ENCODE measurements at places on chromosomes 4 and X.

DNA sequence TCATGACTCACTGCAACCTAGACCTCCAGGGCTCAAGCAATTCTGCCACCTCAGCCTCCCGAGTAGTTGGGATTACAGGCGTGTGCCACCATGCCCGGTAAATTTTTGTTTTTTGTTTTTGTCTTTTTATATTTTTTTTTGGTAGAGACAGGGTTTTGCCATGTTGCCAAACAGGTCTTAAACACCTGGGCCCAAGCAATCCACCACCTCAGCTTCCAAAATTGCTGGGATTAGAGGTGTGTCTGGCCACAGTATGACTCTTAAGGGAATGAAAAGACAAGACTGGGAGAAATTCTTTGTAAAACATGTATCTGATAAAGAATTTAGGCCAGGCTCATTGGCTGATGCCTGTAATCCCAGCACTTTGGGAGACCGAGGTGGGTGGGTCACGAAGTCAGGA lies 29.2 kb upstream of the PDGFRA start:
- no peak for DNase-seq

GRCh38 chr4:31575504-31575903 lies 855.3 kb downstream of the PCDH7 start:
- DNase-seq: no peak

GRCh38 chr4:174324725-174325124 lies 41.0 kb downstream of the CEP44 start:
- DNase-seq: peak; percentile 47

GRCh38 chrX:40154250-40154852 lies 56.6 kb upstream of the BCOR start:
- peak; percentile 50 for DNase-seq

GRCh38 chr4:87451537-87451936 lies 29.2 kb downstream of the NUDT9 start:
- no peak for DNase-seq

DNA sequence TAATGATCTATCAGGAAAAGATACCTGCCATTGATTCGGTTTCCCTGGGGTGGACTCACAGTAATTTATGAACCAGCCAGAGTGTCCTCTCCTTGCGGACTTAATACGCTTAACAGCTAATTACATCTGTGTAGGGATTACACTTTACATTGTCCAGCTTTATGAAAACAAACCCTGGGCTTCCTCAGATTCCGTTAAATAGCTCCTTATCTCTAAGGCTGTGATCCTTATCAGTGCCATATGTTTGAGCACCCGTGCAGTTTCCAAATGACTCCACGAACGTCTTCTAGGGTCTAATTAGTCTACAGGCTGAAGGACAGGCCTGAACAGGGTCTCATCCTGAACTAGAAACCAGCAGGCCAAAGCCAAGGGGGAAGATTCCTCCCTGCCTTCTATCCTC lies 56.9 kb downstream of the KDR start:
- no peak for DNase-seq

DNA sequence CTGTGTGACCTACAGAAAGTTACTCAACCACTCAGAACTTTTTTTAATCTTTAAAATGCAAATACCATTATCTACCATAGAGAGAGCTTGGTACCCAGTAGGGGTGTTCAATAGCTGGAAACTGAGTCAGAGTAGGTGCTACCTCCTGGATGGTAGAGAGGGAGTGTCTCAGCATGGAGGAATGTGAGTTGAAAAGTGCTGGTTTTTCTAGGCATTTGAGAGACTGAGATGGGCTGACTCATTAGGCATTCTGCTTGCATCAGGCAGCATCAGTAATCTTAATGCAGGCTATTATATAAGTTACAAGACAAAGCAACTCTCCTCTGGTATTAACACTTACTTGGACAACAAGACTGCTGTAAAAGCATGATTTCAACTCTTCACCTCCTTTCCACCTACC lies 70.9 kb upstream of the ARHGEF9 start:
- peak; percentile 15 for DNase-seq

GRCh38 chrX:149371986-149372385 lies 133.1 kb downstream of the IDS start:
- no peak for DNase-seq

DNA sequence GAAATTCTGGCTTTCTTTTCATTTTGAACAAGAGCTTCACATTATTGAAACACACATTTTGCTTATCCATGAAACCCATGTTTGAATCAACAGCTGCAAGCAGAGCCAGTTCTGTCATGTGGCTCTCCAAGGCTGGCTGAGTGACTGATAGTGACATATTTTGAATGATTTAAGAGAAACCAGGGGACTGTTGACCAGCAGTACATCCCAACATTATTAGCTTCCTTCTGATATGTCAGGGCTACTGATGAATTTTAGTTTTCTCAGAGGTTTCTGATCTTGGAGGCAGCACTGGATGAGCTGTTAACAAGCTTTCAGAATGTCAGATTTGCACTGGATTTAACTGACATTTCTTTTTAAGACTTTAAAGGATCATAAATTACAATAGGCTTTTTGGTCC lies 74.6 kb upstream of the GRXCR1 start:
- DNase-seq: no peak

DNA sequence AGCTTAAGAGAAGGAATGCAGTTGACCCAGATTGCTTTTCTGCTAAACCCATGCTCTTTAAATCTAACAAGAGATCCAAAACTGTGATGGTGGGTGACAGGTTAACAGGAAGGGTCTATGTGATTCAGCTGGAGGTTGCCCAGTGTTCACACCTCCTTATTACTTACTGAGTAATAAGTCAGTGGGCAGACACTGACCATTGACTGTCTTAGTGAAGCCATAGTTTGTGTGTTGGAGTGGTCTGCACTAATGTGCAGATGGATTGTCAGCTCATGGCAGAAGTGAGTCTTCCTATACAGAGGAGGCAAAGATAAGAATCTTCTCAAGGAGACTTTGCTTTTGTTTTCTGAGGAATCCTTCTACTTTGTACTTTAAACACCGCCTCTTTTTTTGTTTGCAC lies 15.2 kb upstream of the RUFY3 start:
- no peak for DNase-seq

GRCh38 chr4:184706453-184706852 lies 27.4 kb downstream of the CENPU start:
- DNase-seq: no peak

GRCh38 chrX:153867671-153868070 lies 18.3 kb downstream of the L1CAM start:
- DNase-seq: no peak

DNA sequence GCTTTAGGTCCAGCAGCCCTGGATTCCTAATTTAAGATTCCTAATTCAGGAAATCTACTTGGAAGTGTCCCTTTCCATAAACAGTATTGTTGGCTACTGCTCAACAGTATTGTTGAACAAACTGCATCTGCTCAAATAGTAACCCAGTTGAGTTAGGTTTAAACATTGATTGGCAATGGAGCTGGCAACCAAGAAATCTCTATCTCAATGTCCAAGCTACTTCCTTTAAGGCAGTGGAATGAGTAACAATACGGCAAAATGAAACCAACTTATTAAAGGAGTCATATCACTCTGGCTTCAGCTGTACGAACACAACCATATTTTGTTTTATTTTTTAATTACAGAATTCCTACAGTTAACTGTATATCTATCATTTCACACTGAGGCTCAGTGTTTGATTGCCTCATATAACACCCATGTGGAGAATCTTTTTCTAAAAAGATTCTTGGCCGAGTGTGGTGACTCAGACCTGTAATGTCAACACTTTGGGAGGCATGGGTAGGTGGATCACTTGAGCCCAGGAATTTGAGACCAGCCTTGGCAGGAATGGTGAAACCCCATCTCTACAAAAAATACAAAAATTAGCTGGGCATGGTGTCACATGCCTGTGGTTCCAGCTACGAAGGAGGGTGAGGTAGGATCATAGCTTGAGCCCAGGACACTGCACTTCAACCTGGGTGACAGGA lies 71.7 kb upstream of the IL13RA1 start:
- peak; percentile 70 for DNase-seq

DNA sequence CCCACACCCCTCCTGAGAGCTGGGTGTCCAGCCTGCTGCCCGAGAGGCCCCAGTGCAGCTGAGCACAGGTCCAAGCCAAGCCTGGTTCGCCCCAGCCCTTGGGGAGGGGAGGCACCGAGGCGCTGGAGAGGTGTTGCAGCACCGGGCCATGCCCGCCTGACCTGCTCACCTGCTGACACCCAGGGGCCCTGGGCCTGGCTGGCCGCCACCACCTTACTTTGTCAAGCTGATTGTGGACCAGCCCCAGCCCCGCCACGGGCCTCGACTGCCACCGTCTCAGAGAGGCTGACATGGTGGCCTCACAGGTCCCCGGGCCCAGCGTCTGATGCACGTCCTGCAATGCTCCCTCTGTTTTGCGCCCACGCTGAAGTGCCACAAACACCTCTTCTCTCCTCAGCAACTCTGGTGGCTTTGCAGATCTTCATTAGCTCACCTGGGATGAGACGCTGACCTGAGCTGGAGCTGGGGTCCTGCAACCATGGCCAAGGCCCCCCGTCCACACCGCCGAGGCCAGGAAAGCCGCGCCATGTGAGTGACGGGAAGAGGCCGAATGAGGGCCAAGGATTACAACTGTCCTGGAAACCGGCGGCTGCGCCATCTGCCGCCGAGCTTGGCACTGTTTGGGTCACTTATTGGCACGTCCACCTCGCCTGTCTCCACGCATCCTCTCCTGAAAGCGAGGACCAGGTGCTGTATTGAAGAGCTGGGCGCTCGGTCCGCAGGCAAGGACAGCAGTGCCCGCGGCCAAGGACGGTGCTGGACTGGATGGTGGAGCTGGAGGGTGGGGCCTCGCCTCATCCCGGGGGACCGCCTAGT lies 7.6 kb downstream of the CPLX1 start:
- DNase-seq: no peak

DNA sequence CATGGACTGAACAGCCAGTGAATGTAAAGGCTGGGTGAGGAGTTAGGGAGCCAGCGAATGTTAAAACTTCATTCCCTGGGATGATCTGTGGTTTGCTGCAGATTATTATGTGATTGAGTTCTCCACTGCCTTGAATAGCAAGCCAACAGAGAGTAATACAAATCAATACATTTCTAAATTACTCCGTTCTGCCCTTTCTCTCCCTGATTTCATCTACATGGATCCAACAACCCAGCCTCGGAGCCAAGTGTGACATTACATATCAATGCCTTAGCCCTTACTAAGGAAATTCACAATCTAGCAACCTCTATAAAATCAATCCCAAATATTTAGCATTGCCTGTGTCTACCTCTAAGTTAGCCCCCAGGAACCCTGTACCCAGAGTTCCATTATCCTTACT lies 11.0 kb downstream of the HSD17B13 start:
- no peak for DNase-seq

GRCh38 chr4:76354517-76355473 lies 48.3 kb downstream of the STBD1 start:
- DNase-seq: no peak

All from iris pigment epithelial cell (primary cell).